Eye (tissue), 1 donor: ENCODE measurements at places on chromosomes 7 and 10.
A peak's percentile ranks its signal among the peaks of the same experiment; 100 is the strongest.

GRCh38 chr10:24223953-24224352 lies 15.0 kb downstream of the KIAA1217 start:
- DNase-seq: no peak

- DNase-seq: peak; percentile 91
Observed at GRCh38 chr7:152615031-152615741, 60.8 kb downstream of the XRCC2 start.

GRCh38 chr7:90655566-90655965 lies 59.4 kb downstream of the CDK14 start:
- DNase-seq: no peak

- no peak for DNase-seq
Observed at GRCh38 chr10:112526139-112526538, 79.1 kb downstream of the VTI1A start.

DNA sequence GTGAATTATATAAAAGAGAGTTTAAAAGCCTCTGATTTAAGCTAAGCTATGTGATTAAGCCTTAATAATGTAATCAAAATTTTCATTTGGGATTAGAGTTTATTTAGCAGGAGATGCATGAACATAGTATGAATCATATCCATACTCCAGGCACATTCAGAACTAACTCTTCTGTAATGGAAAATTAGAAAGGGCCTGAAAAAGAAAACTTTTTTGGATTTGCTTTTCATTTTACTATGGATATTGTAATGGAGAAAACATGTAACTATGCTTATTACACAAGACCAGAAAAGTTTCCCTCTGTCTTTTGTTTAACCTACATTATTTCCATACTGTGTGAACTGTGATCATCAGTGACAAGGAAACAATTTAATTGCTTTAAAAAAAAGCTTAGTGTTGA lies 22.0 kb downstream of the TES start:
- no peak for DNase-seq

DNA sequence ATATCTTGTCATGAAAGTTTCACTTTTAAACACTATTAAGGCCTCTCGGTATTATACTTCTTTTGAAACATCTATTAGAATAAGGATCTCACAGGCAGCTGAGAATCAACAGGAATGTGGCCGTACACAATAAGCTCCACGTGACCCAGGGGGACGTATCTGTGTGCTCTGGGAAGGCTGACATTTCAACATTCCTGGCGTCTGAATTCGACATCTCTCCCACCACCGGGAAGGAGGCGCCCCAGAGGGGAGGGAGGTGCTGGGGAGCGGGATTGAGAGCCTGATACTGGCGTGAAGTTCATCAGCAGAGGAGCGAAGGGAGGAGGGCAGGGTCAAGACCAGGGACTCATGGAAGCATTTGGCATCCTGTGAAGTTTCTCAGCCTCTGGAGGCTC lies 401.3 kb downstream of the DNAJB6 start:
- DNase-seq: peak; percentile 85

- no peak for DNase-seq
Observed at GRCh38 chr7:14773729-14774271, 128.8 kb downstream of the DGKB start.
